ENCODE measurements at places on chromosomes 11 and 22.

DNA sequence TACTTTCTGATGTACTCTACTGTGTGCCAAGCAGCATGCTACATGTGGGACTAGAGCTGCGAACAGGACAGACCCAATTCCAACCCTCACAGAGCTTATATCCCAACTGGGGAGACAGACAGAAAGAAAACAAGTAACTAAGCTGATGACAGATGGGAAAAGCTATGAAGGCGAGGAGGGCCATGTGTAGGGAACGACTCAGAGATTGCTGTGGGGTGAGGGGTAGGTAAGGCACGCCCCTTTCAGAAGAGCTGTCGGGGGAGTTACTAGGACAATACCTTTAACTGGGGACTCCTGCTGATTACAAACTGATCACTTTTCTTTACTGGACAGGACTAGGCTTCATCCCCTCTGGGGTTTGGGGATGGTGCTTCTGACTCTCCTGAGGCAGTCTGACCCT lies 48.9 kb downstream of the ST3GAL4 start:
- DNase-seq, result no peak

- DNase-seq, result no peak
Measured at GRCh38 chr11:60700689-60701468, 1.5 kb downstream of the MS4A8 start.

DNA sequence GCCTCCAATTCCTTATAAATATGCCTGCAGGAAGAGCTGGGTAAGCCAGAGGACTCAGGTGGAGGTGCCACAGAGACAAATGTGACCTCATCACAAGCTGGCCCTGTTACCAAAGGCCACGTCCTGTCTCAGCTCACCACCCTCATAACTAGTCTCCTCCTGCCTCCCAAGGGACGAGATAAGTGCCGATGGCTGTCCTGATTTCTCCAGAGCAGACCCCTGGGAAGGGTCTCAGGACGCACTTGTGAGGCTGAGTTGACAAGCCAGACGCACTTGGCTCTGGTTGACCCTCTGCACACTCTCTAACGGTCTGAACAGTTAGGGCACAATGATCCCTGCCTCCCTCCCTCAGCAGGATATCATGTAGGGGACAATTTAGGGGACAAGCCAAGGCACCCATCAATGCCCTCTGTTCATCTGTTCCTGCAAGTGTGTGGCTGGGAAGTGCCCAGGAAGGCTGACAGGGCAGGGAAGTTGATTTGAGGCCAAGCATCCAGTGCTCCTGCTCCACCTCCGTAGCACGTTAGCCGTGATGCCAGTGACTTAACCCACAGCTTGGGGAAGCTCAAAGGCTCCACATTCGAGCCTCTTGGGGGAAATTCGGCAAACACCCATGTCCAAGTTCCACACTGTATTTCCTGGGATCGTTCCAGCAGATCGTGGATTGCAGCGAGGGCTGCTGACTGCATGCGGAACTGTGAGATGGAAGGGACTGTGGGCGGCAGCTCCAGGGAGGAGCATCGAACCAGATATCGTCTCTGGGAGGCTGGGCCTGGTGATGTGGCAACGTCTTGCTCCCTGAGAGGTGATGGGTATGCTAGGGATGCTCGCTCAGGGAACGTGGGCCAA lies 2.8 kb downstream of the SMIM38 start:
- DNase-seq, result no peak

- no peak for DNase-seq
Measured at GRCh38 chr22:48693377-48694135, 1134.1 kb downstream of the BRD1 start.

DNA sequence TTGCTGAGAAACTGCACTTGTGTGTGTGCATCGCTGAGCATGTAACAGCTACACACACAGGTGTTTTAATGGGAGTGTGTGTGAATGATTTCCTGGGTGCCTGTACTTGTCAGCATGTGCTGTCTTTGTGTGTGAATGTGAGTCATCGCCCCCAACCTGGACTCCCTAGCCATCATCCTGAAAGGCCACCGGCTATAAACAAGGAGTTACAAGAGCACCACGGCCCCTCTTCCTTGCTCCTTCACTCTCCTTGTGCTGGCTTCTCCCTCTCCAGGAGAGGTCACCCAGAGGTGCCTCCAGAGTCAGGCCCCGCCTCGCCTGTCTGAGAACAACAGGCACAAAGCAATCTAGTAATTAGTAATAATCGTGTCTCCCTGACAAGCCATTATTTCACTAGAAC lies 419.2 kb downstream of the BUD13 start:
- DNase-seq, result no peak

DNA sequence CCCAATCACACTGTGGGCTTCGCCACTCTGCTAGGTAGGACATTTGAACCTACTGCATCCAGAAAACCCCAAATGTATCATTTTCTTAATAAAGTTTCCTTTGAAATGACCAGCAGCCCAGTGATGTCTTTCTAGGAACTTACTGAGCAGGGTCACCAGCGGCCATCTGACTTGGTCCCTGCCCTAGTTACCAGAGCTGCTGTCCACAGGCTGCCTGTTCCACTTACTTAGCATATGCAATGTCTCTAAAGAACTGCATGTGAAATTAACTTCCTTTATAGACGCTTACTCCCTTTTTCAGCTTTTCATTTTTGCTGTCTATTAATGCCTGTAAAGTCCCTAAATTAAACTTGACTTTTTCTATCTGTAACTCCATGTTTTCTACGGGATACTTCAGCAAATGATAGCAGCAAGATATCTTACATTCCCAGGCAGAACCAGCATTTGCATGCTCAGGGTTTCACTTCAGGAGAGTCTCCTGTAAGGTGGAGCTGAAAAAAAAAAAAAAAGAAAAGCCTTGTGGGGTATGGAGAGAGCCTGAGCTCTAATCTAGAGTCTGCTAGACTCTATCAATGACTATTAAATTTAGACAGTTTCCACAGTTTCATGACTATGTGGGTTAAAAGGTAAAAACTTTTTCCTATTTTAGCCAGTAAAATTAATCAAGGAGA lies 125.0 kb downstream of the FAT3 start:
- DNase-seq, result no peak

- DNase-seq, result no peak
Measured at GRCh38 chr11:76623171-76623883, 47.2 kb downstream of the LRRC32 start.

DNA sequence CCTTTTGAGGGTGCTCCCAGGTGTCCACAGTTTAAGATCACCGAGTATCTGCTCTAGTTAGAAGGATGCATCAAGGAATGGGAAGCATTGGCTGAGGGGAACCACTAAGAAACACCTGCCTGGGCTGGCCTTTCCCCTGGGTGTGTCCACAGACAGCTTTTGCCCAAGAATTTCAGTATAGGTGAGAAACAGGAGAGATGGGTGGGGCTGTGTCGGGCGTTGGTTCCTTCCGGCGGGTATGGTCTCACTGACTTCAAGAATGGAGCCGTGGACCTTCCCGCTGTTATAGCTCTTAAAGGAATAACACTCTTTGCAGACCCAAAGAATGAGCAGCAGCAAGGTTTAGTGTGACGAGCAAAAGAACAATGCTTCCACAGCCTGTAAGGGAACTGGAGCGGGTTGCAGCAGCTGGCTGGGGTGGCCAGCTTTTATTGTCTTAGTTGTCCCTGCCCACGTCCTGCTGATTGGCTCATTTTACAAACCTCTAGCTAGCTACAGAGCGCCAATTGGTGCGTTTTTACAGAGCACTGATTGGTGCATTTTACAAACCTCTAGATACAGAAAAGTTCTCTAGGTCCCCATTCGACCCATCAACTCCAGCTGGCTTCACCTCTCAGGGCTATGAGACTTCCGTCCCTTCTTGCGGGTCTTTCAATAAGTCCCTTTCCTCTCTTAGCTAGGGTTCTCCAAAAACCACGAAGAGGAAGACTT lies 2.4 kb downstream of the FADS1 start:
- peak; percentile 15 for DNase-seq

DNA sequence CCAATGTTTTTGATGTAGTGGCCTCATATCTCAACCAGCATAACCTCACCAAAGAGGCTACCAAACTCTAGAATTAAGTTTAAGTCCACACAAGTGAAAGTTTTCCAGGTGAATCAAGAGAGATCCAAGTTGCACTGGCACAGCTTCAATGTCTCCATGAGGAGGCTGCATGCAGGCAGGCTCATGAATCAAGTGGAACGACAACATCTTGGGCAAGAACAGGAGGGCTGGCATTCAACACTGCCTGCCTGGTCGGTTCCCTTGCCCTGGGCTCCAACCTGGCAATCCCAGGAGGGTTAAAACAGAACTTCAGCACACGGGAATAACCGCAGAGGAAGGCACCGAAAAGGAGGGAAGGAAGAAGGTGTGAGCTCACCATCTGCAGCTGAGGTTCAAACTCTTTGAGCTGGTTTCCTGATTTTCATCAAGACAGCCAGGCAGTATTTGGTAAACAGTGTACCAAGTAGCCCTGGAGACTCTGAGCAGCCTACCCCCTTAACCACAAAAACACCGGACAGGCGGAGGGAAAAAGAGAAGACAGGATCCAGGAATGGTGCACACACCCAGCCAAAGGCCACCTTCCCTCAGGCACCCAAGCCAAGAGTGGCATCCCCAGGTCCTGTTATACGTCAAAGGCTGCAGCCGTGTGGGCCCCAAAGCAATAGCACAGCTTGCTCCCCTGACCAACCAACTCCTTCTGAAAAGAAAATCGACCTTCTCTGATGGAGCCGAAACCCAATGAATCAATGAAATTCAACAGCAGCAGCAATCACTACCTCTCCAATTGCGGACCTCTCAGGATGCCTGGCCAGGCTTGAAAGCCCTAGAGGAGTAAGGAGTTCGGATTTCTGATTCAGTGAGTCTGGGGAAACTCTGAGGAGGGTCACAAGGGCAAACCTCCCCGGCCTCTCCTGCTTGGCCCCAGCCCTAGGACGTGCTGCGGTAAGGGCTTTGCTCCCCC lies 1.3 kb downstream of the PACSIN2 start:
- DNase-seq, result no peak

DNA sequence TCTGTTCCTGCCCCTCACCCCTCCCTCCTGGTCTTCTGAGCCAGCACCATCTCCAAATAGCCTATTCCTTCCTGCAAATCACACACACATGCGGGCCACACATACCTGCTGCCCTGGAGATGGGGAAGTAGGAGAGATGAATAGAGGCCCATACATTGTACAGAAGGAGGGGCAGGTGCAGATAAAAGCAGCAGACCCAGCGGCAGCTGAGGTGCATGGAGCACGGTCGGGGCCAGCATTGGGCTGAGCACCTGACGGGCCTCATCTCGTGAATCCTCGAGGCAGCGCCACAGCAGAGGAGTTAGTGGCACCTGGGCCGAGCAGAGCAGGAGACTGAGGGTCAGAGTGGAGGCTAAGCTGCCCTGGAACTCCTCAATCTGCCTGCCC lies 941.8 kb downstream of the BRD1 start:
- no peak for DNase-seq

GRCh38 chr11:9182180-9182871 lies 82.8 kb downstream of the DENND5A start:
- DNase-seq, result no peak

Measured in stimulated activated CD4-positive, alpha-beta T cell treated with anti-CD3 and anti-CD28 coated beads, Interleukin-1b, Interleukin-23, amount 100 ng/mL, for 48 hours (primary cell).